ENCODE measurements at places on chromosomes 7 and 10.

DNA sequence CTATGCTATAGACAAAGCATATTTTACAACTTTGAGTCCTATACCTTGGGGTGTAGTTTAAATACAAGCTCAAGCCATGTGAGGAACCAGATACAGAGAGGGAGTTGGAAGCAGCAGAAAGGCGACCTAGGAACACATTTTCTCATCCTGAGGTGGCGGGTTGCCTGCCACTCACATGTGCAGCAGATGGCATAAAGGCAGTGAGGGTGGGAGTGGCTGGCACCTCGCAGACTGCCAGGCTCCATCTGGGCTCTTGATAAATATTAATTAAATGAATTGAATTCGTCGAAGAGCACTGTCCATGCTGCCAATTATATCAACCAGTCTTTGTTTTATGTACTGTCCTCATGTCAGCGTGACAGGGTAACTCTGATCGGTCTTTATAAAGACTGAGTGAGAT, 79.0 kb upstream of the SEMA3C start:
- no peak for DNase-seq

DNA sequence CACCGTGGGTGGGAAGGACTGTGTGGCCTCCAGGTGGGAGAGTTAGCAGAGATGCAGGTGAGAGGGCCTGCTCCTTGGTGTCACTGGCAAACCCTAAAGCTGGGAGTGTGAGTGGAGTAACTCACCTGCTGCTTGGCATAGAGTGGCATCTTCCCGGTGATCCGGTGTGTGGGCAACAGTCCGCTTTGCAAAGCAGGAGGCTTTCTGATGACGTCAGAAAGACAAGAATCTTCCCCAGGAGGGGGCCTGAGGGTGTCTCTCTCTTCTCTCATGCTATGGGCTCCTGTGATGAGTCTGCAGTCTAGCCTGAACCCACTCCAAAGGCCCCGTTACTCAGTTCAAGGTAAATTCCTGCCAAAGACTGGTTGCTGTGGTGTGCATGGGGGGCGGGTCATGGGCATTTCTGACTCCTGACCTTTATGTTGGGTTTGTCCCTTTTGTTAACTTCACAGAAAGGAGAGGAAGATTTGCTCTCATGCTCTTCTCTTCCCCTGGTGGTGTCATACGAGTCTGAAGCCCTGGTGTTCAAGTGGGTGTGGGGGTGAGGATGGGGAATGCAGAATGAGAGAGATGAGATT, 187.9 kb downstream of the GATA3 start:
- DNase-seq = no peak

GRCh38 chr7:787332-788240, 44.7 kb upstream of the SUN1 start:
- DNase-seq = no peak

- no peak for DNase-seq
Observed at GRCh38 chr7:10950494-10950893, 23.2 kb upstream of the PHF14 start.

- DNase-seq = no peak
Observed at GRCh38 chr7:130901209-130901783, 167.3 kb upstream of the KLF14 start.

DNA sequence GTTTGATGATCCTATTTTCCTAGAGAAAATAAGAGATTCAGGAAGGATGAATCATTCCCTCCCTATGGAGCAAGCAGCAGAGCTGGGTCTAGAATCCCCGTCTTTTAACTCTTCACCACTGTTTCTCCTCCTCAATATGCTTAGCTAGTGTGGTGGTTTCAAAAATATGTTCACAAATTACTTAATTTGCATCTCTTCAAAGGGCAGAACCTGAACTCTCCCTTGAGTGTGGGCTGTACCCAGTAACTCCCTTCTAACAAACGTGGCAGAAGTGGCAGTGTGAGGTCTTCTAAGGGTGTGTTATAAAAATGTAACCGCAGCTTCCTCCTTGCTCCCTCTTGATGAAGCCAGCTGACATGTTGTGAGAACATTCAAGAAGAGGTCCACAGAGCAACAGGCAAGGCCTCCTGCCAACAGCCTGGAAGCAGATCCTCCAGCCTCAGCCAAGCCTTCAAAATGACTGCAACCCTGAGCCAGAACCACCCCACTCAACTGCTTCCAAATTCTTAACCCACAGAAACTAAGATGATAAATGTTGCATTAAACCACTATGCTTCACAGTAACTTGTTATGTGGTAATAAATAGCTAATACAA, 36.6 kb downstream of the SRPK2 start:
- peak; percentile 45 for DNase-seq

DNA sequence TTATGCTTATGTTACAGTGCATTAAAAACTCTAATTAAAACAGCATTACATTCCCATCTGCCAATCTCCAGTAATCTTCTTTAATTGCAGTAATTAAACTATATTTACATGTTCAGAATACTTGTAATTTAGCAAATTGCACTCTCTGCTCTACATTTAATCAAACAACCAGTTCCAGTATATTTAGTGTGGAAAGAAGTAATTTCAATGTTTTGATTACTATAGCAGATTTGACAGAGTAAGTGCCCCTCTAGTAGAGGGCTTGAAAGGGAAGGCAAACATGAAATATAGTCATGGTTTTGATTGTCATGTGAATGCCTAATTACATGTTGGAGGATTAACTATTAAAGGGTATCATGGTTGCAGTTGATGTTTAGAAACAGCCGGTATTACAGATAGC, 739.7 kb downstream of the AUTS2 start:
- no peak for DNase-seq

- DNase-seq = no peak
Observed at GRCh38 chr10:69600761-69601330, 27.6 kb upstream of the NEUROG3 start.
